Uterine smooth muscle cell (primary cell): ENCODE measurements at places on chromosomes 6 and 20. TPM values are rescaled to one million over a fixed set of nuclear protein-coding genes. Genes with fewer than 3 reads are reported as not detected.

Gene UBE3D
- 7.0 and 7.1 TPM in 2 replicates for total RNA-seq

Gene GHRH
- not detected in 2 replicates for total RNA-seq

Gene STAU1
- total RNA-seq: 41.4 and 45.1 TPM in 2 replicates

Gene APOM
- total RNA-seq: 0.89 and 1.2 TPM in 2 replicates
